NCI-H345 (cell line): ENCODE measurements at places on chromosomes 7 and 10.
A peak's percentile ranks its signal among the peaks of the same experiment; 100 is the strongest.

- DNase-seq: no peak
These were observed 64.6 kb downstream of the KLF6 start for GRCh38 chr10:3720228-3721019.

GRCh38 chr10:118841881-118842605 is 87.3 kb upstream of the CACUL1 start:
- no peak for DNase-seq

DNA sequence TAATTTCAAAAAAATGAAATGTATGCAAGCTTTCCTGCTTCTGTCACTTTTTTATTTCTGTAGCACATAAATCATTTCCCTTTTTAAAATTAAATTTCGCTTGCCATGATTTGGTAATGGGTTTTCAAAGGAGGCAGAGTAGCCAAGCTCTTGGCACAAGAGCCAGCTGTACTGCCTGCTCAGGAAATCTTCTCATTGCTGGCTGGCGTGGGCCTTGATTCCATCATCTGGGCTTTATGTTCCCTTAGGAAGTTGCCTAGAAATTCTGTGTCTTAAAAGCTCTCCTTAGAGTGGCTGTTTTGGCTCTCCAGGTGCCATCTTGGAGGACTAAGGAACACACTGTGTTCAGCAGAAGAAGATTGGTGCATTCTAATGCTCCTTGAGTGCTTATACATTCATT is 107.4 kb downstream of the ARID5B start:
- DNase-seq: no peak

- DNase-seq: no peak
These were observed 21.1 kb upstream of the MAP3K8 start for GRCh38 chr10:30412901-30413300.

DNA sequence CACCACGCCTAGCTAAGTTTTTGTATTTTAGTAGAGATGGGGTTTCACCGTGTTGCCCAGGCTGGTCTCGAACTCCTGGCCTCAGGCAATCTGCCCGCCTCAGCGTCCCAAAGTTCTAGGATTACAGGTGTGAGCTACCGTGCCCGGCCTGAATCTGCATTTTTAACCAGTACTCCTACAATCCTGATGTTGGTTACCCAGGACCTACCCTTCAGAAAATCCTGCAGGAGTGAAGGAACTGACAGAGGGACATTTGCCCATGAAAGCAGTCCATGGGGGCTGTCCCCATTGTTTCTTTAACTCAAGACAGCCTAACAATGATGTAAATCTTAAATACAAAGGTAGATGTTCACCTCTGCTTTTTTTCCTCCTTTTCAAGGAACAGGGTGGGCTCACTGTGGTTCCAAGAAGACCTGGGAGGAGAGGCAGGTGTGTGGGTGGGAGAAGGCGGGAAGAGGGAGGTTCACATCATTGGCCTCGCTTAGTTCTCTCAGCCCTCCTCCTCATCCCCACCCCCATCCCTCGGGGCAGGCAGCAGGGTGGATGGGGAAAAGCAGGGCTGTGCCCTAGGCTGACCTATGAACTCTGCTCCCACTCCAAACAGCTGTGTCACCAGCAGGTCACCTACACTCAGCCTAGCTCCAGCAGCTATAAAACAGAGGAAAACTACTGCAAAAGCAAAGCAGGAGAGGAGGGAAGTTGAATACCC is 13.5 kb downstream of the LRRC20 start:
- no peak for DNase-seq

DNA sequence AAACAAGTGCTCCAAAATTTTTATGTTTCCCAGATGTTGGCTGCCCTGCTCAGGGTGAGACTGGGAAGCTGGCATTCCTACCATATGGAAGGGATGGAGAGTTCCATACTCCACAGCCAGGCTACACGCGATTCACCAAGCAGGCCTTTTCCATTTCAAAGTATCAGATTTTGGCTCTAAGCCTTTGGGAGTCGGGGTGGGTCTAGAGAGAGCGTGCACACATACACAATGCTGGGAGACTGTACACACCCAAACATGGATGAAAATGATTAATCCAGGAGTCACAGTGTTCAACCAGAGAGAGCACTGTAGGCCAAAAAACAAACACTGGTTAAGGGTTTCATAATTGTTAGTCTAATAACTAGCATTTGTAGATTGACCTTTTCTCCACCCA is 295.0 kb downstream of the BICC1 start:
- DNase-seq: no peak

- no peak for DNase-seq
These were observed 28.0 kb downstream of the IPMK start for GRCh38 chr10:58239561-58240169.

DNA sequence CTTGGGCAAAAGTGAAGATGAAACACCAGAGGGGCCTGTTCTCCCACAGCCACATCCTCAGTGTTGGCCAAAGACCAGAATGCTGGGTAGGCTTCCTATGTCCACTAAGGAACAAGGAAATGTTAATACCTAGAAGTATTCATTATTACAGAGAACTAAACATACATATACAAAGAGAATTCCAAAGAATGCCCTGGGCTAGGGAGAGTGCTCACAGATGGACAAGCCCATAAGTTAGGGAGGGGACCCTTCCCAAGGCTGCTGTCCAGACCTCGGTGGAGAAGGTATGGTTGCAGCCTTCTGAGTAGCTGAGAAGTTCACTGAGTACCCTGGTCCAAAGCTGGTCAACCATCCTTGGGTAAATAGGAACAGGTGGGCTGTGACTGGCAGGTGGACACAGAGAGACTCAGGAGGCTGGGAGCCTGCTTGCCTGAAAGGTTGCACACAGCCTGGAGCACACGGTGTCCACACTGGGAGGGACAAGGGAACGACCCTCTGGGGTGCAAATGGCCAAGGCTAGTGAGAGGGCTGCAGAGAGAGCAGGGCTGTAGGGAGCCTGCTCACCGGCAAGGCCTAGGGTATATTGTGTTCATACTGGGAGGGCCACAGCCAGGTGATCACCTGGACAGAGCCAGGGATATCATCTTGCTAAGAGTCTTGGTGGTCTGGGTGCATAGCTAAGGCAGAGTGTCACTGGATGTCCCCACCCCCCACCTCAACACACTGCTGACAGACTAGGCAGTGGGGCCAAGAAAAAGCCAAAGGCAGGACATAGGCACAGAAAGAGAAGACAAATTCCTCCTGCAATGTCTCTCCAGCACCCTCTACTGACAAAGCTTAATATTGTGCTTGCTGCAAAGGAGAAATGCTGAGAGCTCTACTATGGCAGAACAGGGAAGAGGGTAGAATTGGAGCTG is 40.3 kb downstream of the CPVL start:
- peak; percentile 76 for DNase-seq

- no peak for DNase-seq
These were observed 8.5 kb downstream of the NRP1 start for GRCh38 chr10:33325929-33326328.

GRCh38 chr10:93875032-93875358 is 18.8 kb upstream of the SLC35G1 start:
- DNase-seq: no peak

DNA sequence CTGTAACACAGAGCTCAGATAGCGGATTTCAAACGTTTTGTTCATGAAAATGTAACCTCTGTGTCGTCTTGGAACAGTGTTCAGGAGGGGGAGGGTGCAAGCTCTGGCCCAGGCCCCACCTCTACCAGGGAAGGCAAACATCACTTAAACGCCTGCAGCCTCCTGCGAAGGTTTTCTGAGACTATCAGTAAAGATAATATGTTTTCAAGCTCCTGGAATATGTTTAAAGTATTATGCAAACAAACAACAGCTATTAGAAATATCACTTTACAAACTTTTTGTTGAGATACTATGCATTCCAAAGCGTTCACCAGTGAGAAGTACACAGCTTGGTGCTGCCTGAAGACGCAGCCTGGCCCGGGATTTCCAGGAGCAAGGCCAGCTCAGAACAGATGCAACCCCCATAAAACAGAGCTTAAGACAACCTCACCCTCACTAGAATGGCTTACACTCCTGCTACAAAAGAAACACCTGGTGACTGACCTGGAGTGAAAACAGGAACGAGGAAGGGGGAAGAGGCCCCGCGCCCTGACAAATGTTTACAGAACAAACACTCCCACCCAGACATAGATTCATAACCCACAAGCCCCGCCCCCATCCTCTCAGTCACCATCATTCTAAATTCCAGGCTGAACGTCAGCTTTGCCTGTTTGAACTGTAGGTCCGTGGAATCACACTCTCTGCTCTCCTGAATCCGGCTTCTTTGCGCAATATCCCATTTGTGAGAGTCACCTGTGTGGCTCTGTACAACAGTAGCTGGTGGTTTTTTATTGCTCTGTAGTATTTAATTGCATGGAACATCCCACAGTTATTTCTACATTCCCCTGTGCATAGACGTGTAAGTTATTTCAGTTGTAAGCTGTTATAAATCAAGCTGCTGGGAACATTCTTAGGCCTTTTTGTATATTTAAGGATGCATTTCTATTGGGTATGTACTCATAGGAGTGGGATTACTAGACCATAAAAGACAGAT is 155.0 kb downstream of the PTPRN2 start:
- peak; percentile 94 for DNase-seq

GRCh38 chr7:98821348-98821747 is 48.5 kb downstream of the TMEM130 start:
- DNase-seq: no peak

DNA sequence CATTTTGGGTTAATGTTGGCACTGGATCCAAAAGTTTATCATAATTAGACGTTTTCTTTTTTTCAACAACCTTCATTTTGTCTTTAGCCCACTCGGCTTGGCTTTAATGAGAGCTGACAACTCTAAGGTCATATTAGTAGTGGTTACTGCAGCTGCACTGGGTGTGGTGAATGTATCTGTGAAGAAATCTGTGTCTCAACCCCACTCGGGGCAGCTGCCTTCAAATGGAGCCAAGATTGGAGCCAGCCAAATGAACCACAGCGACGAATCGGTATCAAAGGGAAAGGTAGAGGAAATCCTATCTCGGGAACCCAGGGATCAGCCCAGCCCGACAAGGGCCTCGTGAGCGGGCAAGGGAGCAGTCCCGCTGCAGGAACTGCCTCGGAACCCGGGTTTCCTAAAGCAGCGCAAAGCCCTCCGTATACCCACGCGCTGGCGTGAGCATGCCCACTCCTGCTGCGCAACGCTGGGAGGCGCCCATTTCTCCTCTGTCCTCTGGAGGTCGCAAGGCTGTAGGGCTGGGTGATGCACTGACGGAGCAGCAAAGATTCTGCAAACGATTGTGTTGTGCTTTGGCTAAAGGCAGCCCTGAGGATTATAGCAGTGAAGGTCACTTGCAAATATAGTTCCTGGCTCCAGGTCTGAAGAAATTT is 98.7 kb upstream of the MBL2 start:
- DNase-seq: no peak

DNA sequence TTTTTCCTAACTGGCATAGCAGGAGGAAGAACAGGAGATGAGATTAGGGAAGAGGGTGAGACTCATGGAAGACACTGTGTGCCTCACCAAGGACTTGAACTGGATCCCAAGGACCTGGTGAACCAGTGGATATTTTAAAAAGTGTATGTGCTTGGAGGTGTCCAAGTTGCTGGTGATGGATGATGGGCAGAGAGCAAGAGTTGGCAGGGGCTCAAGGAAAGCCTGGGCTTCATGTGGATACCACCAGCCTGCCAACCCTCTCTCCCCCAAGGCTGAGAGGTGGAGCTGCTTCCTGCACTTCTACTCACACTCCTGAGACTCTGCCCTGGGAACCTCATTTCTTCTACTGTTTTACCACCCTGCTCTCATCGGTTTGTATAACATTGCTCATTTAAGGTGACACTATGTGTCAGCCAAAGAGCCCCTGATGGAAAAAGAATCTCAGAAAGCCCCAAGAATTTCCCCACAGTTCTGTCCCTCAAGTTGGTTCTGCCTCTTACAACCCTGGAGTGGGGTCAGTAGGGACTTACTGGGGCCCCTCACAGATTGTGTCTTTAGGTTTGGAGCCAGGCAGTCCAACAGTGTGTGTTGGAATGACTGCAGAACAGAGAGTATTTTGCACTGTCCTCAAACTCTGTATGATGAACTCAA is 56.2 kb upstream of the PDCD4 start:
- no peak for DNase-seq

DNA sequence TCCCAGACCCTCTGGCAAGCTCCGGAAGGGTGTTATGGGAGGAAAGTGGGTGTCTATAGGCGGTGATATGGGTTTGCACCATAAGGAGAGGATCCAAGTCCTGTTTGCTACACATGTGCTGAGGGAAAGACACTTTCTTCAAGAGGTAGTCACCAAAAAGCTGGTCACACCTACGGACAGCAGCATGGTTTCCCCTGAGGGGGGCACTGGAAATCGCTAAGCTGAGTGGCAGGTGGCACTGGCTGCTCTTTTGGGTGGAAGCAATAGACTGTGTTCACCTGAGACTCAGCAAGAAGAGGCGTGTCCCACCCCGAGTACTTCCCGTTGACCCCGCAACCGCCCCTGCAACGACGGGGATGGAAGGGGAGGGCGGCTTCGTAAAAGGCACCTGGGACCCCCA is 1.8 kb upstream of the FOXI2 start:
- DNase-seq: no peak

GRCh38 chr10:68364101-68364886 is 31.6 kb upstream of the PBLD start:
- no peak for DNase-seq

GRCh38 chr7:6290319-6290741 is 17.9 kb upstream of the CYTH3 start:
- no peak for DNase-seq

DNA sequence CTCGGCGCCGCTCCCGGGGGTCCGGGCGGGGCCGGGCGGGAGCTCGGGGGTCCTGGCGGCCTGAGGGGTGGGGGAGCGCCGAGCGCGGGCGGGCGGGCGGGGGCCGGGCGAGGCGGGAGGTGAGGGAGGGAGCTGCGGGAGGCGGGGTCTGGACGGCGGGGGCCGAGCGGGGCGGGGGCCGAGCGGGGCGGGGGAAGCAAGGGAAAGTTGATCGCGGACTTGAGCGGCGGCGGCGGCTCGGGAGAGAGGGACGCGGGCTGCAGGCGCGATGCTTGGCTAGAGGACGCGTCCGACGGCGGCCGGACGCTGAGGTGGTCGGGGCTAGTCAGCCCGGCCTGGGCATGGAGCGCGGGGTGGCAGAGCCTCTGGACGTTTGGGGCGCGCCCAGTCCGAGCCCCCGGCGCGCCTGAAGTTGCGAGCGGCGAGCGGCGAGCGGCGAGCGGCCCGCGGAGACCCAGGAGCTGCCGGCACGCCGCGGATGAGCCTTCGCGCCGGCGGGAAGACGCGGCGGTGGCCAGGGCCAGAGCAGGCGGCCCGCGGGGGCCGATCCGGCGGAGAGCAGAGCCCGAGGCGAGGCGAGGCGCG is at the start of gene CDH23:
CDH23 (plus strand) TSS at position 210 of the 585 bp plus-strand sequence. CDS start 42,912 bp downstream, outside the sequence.
- peak; percentile 12 for DNase-seq

DNA sequence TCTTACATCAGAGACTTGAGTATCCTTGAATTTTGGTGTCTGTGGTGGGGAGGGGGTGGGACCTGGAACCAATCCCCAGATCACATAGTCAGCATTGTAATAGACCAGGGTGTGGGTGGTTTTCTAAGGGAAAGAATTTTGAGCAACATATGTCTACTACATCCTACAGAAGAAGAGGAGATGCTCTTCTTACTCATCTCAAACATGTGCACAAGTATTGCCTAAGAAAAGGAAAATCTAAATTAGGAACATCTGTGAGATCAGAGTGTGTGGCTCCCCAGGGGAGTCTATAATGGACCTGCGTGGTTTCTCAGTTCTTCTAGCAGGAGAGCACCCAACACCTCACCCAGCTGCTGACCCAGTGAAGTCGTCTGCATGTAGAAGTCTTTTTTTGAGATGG is 148.8 kb downstream of the CCDC3 start:
- no peak for DNase-seq

GRCh38 chr10:62133618-62134017 is 135.0 kb downstream of the RTKN2 start:
- DNase-seq: no peak

- DNase-seq: no peak
These were observed 143.2 kb upstream of the PCBD1 start for GRCh38 chr10:71031603-71032002.
